ENCODE measurements at places on chromosomes 4 and X.

DNA sequence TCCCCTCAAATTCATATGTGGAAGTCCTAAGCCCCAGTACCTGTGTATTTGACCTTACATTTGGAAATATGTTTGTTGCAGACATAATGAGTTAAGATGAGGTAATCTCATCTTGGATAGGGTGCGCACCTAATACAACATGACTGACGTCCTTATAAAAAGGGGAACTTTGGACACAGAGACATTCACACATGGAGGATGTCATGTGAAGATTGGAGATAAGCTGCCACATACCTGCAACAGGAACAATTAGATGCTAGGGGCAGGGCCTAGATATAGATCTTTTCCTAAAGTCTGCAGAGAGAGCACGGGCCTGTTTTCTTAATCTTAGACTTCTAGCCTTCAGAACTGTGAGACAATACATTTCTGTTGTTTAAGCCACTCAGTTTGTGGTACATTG lies 162.5 kb downstream of the IL1RAPL2 start:
- DNase-seq, result no peak

- DNase-seq, result no peak
Measured at GRCh38 chr4:124862261-124862660, 149.7 kb upstream of the ANKRD50 start.

GRCh38 chr4:38166082-38166481 lies 205.9 kb downstream of the PTTG2 start:
- DNase-seq, result no peak

DNA sequence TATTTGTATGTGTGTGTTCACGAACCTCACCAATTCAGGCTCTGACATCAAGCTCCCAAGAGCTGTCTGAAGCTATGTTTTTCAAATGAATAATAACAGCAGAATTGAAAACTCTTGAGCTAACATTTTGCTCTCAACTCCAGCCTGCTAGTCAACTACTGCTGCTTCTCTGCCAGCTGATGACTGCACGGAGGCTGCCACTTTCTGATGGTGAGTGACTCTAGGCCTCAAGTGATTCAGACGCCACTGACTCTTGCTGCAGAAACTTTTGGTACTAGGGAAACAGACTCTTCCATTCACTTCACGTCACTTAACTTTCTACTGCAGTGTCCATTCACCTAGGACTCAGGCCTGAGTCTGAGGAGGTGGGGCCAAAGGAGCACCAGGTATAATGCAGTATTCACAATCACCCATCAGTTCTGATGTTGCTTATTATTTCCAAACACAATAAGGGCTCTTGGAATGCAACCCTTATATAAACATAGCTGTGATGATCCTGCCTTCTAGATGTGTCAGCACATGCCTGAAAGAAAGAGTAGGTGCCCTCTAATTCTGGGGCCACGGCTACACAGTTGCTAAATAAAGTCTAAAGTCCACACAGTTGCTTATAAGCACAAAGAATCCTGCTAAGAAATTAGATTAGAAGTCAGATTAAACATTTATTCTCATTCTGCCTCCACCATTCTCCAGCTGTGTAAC lies 16.0 kb downstream of the PRDM8 start:
- no peak for DNase-seq

GRCh38 chr4:34181311-34181841 lies 2062.9 kb downstream of the ARAP2 start:
- DNase-seq, result no peak

GRCh38 chr4:78018271-78019049 lies 38.7 kb upstream of the FRAS1 start:
- DNase-seq, result no peak

Measured in stimulated activated CD8-positive, alpha-beta memory T cell treated with anti-CD3 and anti-CD28 coated beads, Interleukin-4, amount 100 ng/mL, for 24 hours (primary cell).